ENCODE measurements at places on chromosomes 1 and 21.

- no peak for DNase-seq
Observed at GRCh38 chr1:164770131-164770529, 211.1 kb downstream of the PBX1 start.

- DNase-seq = no peak
Observed at GRCh38 chr1:97074771-97075170, 353.2 kb downstream of the PTBP2 start.

- DNase-seq = no peak
Observed at GRCh38 chr21:24127651-24128050, 1479.6 kb downstream of the MRPL39 start.

DNA sequence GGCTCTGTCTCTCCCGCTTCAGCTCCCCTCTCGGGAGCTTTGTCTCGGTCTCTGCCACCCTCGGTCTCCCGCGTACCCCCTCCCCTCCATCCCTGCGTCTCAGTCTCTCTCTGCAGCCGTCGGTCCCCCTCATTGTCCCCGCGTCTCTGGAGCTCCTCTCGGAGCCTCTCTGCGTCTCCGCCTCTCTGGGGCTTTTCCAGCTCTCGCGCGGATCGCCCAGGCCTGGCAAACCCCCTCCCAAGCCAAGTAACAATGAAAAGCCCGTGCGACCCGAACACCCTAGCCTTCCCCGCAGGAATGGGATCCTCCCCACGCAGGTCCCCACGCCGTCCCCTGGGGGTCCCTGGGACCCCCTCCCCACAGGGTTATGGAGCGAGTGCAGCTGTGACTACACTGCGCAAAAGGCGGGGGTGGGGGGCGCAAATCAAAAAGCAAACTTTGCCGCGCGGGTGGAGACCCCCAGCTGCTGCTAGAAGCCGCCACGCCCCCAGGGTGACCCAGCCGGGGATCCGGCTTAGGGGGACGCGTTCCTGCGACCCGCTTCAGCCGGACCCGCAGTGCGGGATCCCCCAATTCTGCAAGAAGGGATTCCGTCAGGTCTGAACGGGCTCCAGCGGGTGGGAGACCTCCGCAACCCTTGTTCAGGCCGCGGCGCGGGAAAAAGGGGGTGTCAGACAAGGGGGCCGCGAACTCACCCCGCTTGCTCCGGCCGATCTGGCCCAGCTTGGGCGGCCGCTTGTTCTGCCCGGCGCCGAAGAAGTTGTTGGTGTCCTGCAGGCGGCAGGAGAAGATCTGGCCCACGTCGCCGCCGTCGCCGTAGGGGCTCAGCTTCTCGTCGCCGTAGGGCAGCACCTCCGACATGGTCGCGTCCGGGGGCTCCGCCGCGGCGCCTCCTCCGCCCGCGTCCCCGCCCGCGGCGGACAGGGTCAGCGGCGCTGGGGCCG lies 1.2 kb downstream of the CAMK2N1 start:
- DNase-seq = no peak

GRCh38 chr1:108598340-108598739 lies 38.4 kb downstream of the EEIG2 start:
- DNase-seq = no peak

DNA sequence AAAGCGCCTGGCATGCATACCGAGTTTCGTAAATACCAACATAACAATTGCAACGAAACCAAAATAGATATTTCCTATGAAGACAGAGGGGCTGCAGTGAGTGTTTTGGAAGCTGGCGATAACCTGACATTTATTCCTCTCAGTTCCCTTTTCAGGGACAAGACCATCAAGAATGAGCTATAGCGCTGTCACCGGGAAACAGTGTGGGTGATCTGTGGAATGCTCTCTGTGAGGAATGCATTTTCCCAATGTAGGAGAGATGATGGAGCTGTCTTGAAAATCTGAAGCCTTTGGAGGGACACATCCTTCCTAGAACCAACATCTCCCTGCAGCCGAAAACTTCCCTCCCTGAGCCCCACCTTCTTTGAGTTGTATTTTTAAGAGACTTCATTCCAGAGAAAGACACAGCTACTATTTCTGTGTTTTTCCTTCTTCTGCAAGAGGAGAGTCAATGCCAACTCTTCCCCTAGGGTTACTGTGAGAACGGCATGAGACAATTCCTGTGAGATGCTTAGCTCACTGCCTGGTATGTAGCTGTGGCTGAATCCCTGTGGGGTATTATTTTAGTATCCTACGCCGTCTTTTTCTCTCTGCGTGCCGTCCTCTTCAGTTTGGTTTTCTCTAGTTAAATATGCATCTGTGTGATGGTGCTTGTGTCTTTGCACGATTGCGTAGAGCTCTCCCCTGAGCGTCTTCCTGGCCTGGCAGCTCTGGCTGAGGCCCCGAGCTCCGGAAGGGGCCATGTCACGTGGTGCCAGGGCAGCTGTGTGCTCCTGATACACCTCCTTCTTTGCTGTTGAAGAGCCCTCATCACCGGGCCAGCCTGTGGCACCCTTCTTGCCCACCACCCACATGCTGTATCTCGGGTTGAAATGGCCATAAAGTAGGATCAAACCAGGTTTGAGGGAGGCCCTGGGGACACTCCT lies 45.2 kb downstream of the AJAP1 start:
- peak; percentile 59 for DNase-seq

DNA sequence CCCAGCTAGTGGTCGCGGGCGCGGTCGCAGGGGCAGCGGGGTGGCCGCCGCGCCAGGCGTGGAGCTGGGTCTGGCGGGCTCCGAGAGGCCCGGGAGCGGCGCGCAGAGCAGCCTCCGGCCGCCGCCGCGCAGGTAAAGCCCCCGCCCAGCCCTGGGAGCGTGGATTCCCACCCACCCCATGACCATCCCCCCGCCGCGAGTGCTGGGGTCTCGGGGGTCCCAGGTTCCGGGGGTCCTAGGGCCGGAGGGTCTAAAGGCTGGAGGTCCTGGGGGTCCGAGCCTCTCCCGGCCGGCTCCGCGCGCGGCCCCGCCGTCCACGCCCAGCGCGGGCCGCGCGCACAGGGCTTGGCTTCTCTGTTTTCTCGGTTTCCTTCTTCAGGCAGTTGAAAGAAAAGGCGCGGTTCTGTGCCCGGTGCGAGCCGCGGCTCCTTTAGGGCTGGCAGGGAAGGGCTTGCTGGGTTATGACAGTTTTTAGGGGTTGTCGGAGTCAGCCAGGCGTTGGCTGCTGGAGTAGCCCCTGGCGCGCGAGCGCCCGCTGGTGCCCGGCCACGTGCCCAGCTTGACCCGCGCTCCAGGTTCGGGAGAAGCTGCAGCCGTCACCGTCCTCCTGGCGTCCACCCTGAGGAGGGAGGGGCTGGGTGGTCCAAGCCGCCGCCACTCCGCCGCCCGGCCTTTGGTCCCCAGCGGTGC lies 359 bp downstream of the LRRC3 start:
- DNase-seq = peak; percentile 2

DNA sequence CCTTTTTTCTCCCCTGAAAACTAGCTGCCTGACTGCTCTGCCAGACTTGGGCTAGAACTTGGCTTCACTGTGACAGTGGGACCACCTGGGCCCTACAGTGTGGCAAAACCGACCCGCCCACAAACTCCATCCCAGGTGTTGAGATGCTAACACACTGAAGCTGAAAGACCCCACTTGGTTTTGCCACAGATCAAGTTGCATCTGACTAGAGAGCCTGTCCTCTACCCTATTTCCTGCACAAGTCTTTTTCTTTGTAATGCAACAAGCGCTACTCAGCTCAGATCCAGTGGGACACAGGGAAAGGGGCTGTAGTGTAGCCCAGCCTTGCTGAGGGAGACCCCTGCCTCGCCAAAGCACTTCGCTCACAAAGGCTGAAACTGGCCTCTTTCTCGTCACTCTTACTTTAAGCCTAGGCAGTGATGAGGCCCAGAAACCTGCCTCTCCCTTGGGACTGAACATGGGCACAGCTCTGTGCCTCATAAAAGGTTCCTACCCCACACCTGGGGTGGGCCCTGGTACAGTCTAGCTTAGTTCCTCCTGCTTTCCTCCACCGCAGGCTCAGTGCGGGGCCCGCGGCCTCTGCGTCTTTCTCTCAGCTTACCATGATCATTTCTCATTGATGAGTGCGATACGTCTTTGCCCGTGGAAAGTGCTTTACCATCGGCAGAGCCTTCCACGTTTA lies 9.7 kb downstream of the ALPL start:
- DNase-seq = no peak

- no peak for DNase-seq
Observed at GRCh38 chr1:2297246-2298011, 69.3 kb downstream of the SKI start.

DNA sequence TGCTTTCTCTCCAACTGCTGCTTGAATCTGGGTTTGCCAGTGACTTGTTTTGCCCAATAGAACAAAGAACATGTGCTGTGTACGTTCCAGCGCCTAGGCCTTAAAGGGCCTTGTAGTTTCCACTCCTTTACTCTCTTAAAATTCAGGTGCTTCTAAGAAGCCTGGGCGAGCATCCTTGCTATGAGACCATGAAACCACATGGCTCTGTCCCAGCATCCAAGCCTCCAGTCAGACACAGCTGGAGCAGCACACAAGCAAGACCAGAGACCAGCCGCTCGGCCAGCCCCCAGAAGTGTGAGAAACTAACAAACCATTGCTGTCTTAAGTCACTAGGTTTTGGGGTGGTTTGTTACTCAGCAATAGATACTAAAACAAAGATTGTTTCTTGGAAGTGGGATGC lies 15.1 kb downstream of the PLEKHO1 start:
- DNase-seq = peak; percentile 67

DNA sequence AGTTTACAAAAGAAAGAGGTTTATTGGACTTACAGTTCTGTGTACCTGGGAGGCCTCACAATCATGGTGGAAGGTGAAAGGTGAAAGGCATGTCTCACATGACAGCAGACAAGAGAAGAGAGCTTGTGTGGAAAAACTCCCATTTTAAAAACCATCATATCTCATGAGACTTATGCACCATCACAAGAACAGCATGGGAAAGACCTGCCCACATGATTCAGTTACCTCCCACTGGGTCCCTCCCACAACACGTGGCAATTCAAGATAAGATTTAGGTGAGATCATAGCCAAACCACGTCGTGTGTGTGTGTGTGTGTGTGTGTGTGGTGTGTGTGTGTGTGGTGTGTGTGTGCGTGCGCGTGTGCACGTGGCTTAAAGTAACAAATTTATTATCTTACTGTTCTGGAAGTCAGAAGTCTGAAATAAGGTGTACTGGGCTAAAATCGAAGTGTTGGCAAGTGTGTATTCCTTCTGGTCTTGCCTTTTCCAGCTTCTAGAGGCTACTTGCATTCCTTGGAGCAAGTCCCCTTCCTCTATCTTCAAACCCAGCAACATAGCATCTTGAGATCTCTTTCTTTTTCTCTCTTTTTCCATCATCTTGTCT lies 48.1 kb upstream of the MPC2 start:
- peak; percentile 9 for DNase-seq

Data from astrocyte of the spinal cord (primary cell).